ENCODE measurements at places on chromosomes 6 and 20. TPM values are rescaled to one million over a fixed set of nuclear protein-coding genes. Genes with fewer than 3 reads are reported as not detected.

GRCh38 chr6:103255132-103255531 is 1604.6 kb downstream of the HACE1 start:
- DNase-seq = no peak

GRCh38 chr6:45698046-45698445 is 317.6 kb downstream of the CLIC5 start:
- DNase-seq = no peak

- no peak for DNase-seq
Observed at GRCh38 chr20:55761797-55762196, 243.5 kb downstream of the CBLN4 start.

MATN4 gene
- not detected for total RNA-seq

DNA sequence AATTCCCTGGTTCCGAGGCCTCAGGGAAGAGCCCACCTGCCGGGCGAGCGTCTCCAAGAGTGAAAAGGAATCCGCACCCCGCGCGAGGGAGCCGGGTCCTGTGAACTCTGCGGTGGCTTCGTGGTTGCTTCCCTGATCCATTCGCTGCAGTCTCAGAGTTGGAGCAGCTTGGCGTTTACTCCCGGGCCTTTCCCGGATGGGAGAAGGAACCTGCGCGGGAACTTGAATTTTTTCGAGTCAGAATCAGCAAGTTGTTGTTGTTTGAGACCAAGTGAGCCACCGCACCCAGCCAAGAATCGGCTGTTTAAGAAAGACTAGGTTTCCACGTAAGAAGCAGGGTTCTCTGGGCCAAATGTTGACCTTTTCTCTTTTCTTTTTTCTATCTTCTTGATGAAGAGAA is 12.9 kb downstream of the PRSS16 start:
- DNase-seq = no peak

IER3 gene
- total RNA-seq = 83.8 TPM

DNA sequence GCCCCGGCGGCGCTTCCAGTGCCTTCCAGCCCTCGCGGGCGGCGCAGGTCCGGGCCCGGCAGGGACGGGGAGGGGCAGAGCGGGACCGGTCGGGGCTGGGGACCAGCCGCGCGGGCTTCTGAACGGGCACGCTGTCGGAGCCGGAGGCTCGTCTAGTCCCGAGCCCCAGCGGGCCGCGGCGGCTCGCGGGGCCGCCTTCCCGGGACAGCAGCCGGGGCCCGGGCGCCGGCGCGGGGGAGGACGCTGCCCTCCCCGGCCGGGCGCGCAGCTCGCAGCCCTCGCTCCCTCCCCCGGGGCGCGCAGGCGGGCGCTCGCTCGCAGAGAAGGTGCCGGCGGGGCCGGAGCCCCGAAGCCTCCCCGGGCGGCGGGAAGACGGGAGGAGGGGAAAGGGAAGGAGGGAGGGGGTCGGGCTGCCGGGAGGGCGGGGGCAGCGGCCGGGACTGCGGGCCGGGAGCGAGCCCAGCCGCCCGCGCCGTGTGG is 696 bp upstream of the SIRPA start:
- no peak for DNase-seq

Measured in esophagus squamous epithelium (tissue), 5 donors.